IMR-90 (cell line): ENCODE measurements at places on chromosomes 6 and 20. TPM values are rescaled to one million over a fixed set of nuclear protein-coding genes. Genes with fewer than 3 reads are reported as not detected.

GRCh38 chr6:56796196-56796532 is 153.5 kb upstream of the DST start:
- peaks cover 14% of the 10 kb centered on the region for H3K4me1 ChIP-seq
- H3K4me3 ChIP-seq = no peak overlapping the region
- no peaks in the 10 kb centered on the region; the same call in 1 of the 2 replicates for H3K36me3 ChIP-seq
- peak; percentile 43 for DNase-seq
- H3K27me3 ChIP-seq = no peaks in the 10 kb centered on the region

DNA sequence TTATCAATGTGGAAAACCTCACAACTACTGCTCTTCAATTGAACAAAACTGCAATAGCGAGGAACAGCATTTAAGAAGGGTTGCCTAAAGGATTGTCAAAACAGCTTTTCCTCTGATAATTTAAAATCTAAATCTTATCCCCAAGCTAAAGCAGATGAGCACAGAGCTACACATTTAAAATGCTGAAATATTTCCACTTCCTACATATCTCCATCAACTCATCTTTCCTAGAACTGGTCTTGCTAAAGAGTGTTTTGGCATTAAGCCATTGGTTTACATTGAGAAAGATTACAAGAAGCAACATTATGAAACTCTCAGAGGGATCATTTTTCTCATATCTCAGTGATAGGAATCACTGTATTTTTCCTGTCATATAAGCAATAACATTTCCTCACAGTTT is 3.6 kb downstream of the OR10C1 start:
- no peak for DNase-seq
- H3K4me3 ChIP-seq = no peak overlapping the region
- no peaks in the 10 kb centered on the region for H3K4me1 ChIP-seq
- H3K27me3 ChIP-seq = no peaks in the 10 kb centered on the region
- no peak overlapping the region for H3K27ac ChIP-seq
- H3K36me3 ChIP-seq = no peaks in the 10 kb centered on the region

Gene RIPOR2
- total RNA-seq = 0.83 and 1.1 TPM in 2 replicates

GRCh38 chr6:52157301-52157941 is 28.8 kb upstream of the IL17A start:
- DNase-seq = peak; percentile 3
- H3K27me3 ChIP-seq = no peaks in the 10 kb centered on the region
- no peaks in the 10 kb centered on the region for H3K36me3 ChIP-seq
- no peak overlapping the region for H3K4me3 ChIP-seq

DNA sequence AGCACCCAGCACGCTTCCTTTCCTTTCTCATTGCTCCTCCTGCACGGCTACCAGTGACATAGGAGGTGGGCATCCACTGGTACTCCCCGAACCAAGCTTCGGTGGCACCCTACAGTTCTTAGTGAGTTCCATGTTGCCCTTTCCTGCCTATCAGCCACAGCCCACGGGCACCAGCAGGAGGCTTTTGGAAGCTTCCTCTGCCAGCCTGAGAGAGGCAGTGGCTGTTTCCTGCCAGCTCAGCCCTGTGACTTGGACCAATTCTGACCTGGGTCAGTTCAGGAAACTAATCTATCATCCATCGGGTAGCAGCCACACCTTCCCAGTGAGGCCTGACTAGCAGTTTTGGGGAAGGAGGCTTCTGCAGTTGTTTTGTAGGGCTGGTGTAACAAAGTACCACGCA is 176.4 kb upstream of the UST start:
- H3K4me1 ChIP-seq = peaks cover 8% of the 10 kb centered on the region
- H3K27me3 ChIP-seq = no peaks in the 10 kb centered on the region
- H3K27ac ChIP-seq = no peak overlapping the region
- H3K4me3 ChIP-seq = no peak overlapping the region
- no peak for DNase-seq

DNA sequence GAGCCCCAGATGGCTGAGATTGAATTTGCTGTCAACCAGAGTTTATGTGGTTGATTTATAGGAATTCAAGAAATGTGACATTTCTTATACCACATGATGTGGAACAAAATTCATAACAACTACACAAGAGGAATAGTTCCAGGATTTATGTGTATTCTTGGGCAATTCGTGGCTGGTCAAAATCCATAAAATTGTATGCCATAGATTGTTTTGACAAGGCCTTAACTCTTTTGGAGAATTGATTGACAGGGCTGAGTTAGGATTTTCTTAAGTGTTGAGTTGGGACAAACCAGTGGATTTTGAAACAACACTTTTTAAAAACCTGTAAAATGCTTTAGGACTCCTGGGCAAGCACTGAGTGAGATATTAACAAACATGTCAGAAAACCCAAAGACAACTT is 19.4 kb upstream of the SLC2A12 start:
- H3K4me3 ChIP-seq = no peak overlapping the region
- H3K36me3 ChIP-seq = no peaks in the 10 kb centered on the region
- no peaks in the 10 kb centered on the region for H3K27me3 ChIP-seq
- no peak overlapping the region for H3K27ac ChIP-seq

Gene BTNL2
- total RNA-seq = not detected in 2 replicates

DNA sequence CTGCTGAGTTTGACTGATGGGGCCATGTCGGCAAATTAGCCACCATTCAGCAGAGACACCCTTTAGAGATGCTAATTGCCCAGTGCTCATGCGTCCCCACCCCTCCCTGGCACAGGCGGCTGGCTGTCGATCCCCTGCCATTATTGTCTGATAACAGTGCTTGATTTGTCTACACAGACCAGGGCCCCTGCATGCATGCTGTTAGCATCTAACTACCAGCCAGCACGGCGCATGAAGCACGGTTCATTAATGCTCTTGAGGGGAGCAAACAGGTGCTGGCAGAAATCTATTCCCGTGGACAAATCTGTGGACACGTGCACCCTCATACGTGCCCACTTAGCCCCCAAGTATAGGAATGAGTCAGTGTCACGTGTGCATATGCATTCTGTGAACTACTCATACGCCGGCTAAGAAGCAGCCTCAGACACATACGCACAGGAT is 32.2 kb downstream of the KCNB1 start:
- DNase-seq = no peak
- no peaks in the 10 kb centered on the region for H3K36me3 ChIP-seq
- H3K27me3 ChIP-seq = peaks cover 48% of the 10 kb centered on the region
- H3K4me1 ChIP-seq = no peaks in the 10 kb centered on the region

- no peaks in the 10 kb centered on the region for H3K36me3 ChIP-seq
- H3K27me3 ChIP-seq = no peaks in the 10 kb centered on the region
- no peak for DNase-seq
- H3K4me3 ChIP-seq = no peak overlapping the region
- H3K4me1 ChIP-seq = no peaks in the 10 kb centered on the region
- no peak overlapping the region for H3K27ac ChIP-seq
These were observed 1278.0 kb upstream of the MAP3K7 start for GRCh38 chr6:91864911-91865310.

Gene DSP
- total RNA-seq = 20.1 and 23.6 TPM in 2 replicates

DNA sequence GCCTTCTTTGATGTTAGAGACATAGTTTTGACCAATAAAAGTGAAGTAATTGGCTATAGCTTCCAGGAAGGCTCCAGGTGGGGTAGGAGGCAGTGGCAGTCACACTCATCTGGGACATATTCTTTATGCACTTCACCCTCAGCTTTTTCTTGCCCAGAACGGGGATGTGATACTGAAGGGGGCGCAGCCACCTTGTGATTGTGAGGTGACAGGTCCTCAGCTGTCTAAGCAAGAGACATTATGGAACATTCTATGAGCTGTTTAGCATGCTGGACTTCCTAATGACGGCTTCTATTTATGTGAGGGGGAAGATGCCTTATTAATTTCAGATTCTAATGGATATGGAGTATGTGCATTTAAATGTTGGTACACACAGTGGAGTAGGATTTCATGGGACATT is 151.3 kb upstream of the ZFP64 start:
- H3K36me3 ChIP-seq = no peaks in the 10 kb centered on the region
- H3K4me3 ChIP-seq = no peak overlapping the region
- H3K4me1 ChIP-seq = no peaks in the 10 kb centered on the region
- no peak overlapping the region for H3K27ac ChIP-seq
- DNase-seq = no peak
- no peaks in the 10 kb centered on the region for H3K27me3 ChIP-seq

- DNase-seq = no peak
- H3K36me3 ChIP-seq = no peaks in the 10 kb centered on the region
- no peak overlapping the region for H3K27ac ChIP-seq
- peaks cover 38% of the 10 kb centered on the region for H3K27me3 ChIP-seq
- H3K4me1 ChIP-seq = no peaks in the 10 kb centered on the region
These were observed 1.6 kb downstream of the CLPSL1 start for GRCh38 chr6:35782424-35782823.

Gene OOEP
- total RNA-seq = not detected in 2 replicates

- DNase-seq = no peak
- H3K4me3 ChIP-seq = no peak overlapping the region
- no peaks in the 10 kb centered on the region for H3K4me1 ChIP-seq
- H3K27me3 ChIP-seq = peaks cover 5% of the 10 kb centered on the region; the same call in 1 of the 2 replicates
- no peaks in the 10 kb centered on the region for H3K36me3 ChIP-seq
These were observed 48.7 kb upstream of the FAM83D start for GRCh38 chr20:38877483-38877882.

- peaks cover 17% of the 10 kb centered on the region for H3K4me1 ChIP-seq
- DNase-seq = no peak
- no peaks in the 10 kb centered on the region for H3K36me3 ChIP-seq
These were observed 101.6 kb upstream of the CARMIL1 start for GRCh38 chr6:25177500-25178028.

- no peaks in the 10 kb centered on the region for H3K36me3 ChIP-seq
- no peak overlapping the region for H3K4me3 ChIP-seq
- peaks cover 3% of the 10 kb centered on the region; the same call in 1 of the 2 replicates for H3K27me3 ChIP-seq
These were observed 80.9 kb downstream of the HAO1 start for GRCh38 chr20:7859356-7859802.

Gene SIM1
- total RNA-seq = not detected in 2 replicates

DNA sequence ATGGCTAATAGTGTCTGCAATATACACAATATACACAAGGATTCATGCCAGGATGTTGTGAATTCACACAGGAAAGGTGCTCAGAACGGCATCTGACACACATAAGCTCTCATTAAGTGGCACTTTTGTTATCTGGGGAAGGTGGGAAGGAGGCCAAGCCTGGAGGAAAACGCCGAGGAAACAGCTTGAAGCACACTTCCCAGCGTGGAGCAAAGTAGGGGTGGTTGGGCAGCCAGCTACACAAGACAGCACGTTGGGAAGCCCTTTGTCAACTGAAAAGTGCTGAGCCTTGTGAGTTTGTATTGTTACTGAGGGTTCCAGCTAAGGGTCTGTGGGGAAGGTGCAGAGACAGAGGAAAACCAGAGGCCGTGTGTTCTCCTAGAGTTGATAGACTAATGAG is 181.0 kb downstream of the ZMYND8 start:
- no peak for DNase-seq
- H3K4me3 ChIP-seq = no peak overlapping the region
- H3K27me3 ChIP-seq = no peaks in the 10 kb centered on the region
- peaks cover 1% of the 10 kb centered on the region; the same call in 1 of the 2 replicates for H3K36me3 ChIP-seq

DNA sequence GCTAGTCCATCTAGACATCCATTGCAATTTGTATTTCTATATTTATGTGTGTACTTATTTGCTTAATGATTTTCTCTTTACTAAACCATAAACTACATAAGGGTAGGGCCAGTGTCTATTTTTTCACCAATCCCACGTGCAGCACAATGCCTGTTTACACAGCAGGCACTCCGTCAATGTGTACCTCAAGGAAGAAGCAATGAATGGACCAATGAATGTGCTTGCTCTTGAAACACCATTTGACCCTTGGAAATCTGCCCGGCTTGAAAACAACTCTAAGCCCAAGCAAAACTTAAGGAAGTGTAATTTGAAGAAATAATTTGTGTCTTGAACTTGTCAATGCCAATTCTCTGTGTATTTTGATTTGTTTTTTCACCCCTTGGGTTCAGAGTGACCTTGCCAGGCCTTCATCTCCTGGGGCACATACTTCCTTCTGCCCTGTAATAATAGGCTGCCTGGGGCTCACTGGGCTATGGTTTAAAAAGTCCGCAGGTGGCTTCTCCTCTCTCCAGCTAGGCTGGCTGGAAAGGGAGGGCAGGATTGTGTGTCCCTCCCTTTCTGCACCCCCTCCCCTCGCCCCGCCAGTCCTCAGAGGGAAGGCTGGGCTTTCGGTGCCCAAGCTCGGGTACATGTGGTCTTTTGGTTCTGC is 140.8 kb upstream of the ARMC2 start:
- no peak overlapping the region for H3K27ac ChIP-seq
- DNase-seq = peak; percentile 68
- peaks cover 3% of the 10 kb centered on the region; the same call in 1 of the 2 replicates for H3K4me1 ChIP-seq
- no peaks in the 10 kb centered on the region for H3K36me3 ChIP-seq

Gene HLA-DQB1
- total RNA-seq = not detected in 2 replicates

- no peak for DNase-seq
- no peak overlapping the region for H3K4me3 ChIP-seq
- H3K36me3 ChIP-seq = no peaks in the 10 kb centered on the region
- no peaks in the 10 kb centered on the region for H3K27me3 ChIP-seq
- peak overlapping the region; percentile 22; the same call in 1 of the 2 replicates for H3K27ac ChIP-seq
- peaks cover 16% of the 10 kb centered on the region for H3K4me1 ChIP-seq
These were observed 68.6 kb downstream of the HDDC2 start for GRCh38 chr6:125233202-125233601.

DNA sequence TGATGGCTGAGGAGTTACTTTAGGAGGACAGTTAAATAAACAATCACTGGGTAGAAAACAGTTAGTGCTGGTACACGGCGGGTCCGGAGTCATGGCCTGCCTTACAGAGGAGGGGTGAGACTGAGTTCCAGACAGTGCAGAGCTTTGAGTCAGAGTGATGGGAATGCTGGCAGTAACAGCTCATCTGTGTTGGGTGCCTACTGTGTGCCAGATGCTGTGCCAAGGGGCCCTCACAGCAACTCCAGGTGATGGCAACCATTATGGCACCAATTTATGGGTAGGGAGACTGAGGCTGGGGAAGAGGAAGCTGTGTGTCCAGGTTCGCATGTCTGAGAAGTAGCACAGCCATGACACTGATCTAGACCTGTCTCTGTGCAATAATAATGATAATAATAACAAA is 132.6 kb downstream of the CEBPB start:
- no peak overlapping the region for H3K27ac ChIP-seq
- no peak overlapping the region for H3K4me3 ChIP-seq
- peaks cover 25% of the 10 kb centered on the region for H3K4me1 ChIP-seq
- no peak for DNase-seq
- no peaks in the 10 kb centered on the region for H3K27me3 ChIP-seq

Gene PFDN4
- total RNA-seq = 14.9 and 83.9 TPM in 2 replicates

GRCh38 chr20:21706261-21707195 is 1.1 kb downstream of the PAX1 start:
- no peaks in the 10 kb centered on the region for H3K36me3 ChIP-seq
- H3K27me3 ChIP-seq = peaks cover 62% of the 10 kb centered on the region
- H3K27ac ChIP-seq = no peak overlapping the region
- no peak overlapping the region for H3K4me3 ChIP-seq
